K562 (cell line): ENCODE measurements at places on chromosomes 3 and 15.

- peak; percentile 94 for DNase-seq
These were observed 1.0 kb upstream of the MEX3B start for GRCh38 chr15:82046666-82047452.

GRCh38 chr15:40441565-40442531 is 1.1 kb downstream of the BAHD1 start:
- DNase-seq, result peak; percentile 73

GRCh38 chr3:59318881-59319280 is 269.1 kb upstream of the CFAP20DC start:
- no peak for DNase-seq

DNA sequence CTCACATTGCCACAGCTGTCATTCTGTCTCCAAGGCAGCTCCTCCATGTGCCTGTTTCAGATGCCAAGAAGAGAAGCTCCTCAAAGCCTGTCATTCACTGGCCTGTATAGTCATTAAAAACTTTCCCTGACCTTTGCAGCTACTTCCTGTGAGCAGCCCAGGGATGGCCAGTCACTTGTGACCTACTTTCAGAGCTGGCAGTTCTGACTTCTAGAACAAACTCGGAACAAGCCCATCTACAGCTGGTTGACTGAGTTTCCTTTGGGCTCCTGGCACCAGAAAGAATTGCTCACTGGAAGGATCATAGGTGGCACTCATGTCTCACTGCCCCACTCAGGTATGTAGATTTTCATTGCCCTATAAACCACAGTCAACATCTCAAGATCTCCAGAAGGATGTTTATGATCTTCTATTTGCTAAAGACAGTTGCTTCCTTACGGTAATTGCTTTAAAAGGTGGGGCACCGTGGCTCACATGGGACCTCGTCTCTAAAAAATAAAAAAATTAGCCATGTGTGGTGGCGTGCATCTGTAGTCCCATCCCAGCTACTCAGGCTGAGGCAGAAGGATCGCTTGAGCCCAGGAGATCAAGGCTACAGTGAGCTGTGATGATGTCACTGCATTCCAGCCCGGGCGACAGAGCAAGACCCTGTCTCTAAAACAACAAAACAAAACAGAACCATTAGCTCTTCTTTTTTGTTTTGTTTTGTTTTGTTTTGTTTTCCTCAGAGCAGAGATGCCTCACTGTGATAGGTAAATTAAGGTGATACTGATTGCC is 11.2 kb upstream of the ATP13A3 start:
- no peak for DNase-seq

GRCh38 chr3:160564258-160564911 is 986 bp downstream of the KPNA4 start:
- DNase-seq, result no peak

DNA sequence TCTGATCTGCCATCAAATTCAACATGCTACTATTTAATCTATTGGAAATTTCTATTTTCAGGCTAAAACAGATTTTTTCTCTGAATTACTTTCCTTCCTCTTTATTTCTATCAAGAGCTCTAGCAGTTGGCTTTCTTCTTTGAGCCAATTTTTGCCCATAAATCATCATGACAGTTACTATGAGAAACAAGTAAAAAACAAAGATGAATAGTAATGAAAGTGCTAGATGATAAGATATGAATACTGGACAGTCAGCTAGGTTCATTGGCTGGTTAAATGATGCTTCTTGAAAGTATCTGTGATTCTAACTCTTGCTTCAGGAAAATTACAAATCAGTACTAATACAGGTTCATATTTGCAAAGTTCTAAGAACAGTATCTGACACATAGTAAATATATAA is 38.6 kb upstream of the NANOGP8 start:
- DNase-seq, result no peak

GRCh38 chr3:48423241-48423882 is 6.5 kb downstream of the PLXNB1 start:
- no peak for DNase-seq

DNA sequence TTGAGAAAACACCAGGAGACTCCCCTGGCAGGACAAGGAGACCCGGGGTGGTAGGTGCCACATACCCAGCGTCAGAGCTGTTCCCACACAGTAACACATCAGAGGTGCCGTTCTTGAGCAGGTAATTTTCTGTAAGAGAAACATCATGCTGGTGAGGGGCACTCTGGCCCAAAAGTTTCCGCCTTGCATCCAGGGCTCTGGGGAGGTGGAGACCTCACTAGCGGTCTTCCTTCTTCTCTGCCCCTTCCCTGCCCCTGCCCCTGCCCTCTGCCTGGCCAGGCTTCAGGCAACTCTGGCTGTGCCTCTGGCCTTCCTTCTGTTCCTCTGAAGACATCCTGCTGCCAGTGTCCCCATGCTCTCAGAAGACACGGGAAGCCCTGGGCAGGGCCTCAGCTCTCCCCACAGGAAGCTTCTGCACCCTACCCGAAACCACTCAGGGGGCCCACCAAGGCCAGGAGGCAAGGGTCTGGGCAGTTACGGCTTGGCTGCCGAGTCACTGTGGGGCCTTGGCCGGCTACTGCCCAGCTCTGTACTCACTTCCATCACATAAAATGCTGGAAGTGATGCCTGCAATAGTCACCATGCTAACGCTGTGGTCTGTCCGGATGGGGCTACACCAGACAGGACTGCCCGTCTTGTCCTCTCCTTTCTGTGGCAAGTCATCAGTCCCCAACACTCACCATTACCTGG is 41.3 kb downstream of the SCN5A start:
- DNase-seq, result no peak

DNA sequence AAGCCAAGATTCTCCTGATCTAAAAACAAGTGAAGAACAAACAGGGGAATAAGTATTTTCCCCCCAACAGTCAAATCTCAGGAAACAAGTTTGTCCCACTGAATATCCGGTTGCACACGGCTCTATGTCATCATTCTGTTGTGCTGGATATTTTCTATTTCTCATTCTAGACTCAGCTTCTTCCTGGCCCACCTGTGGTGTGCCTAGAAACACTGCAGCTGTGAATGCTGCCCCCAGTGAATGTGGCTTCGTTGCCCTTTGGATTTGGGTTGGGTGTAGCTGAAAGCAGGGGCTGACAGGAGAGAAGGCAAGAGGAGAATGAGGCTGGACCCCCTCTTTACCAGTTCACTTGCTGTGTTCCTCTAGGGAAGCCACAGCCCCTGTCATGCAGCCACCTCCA is 181.2 kb upstream of the PROK2 start:
- DNase-seq, result no peak

- DNase-seq, result peak; percentile 80
These were observed 127.2 kb upstream of the DPH6 start for GRCh38 chr15:35673093-35673684.
